Activated CD8-positive, alpha-beta memory T cell treated with anti-CD3 and anti-CD28 coated beads for 1 hour (primary cell): ENCODE measurements at places on chromosomes 2 and 18.

DNA sequence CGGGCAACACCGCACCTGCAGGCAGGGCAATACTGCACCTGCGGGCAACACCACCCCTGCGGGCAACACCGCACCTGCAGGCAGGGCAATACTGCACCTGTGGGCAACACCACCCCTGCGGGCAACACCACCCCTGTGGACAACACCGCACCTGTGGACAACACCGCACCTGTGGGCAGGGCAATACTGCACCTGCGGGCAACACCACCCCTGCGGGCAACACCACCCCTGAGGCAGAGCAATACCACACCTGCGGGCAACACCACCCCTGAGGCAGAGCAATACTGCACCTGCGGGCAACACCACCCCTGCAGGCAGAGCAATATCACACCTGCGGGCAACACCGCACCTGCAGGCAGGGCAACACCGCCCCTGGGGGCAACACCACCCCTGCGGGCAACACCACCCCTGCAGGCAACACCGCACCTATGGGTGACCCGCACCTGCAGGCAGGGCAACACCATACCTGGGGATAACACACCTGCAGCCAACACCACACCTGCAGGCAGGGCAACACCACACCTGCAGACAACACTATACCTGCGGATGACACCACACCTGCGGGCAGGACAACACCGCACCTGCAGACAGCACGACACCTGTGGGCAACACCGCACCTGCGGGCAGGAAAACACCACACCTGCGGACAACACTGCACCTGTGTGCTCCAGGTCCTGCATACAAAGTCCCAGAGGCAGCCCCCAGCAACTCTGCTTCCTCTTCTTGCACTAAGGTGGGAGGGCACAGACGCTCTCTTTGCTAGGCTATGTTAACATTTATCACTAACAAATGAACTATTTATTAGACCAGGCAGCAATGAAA, 57.7 kb downstream of the EIPR1 start:
- no peak for DNase-seq

- no peak for DNase-seq
Observed at GRCh38 chr2:63051042-63051794, 588 bp downstream of the OTX1 start.

GRCh38 chr2:226790011-226790410, 9.6 kb downstream of the IRS1 start:
- DNase-seq, result no peak

GRCh38 chr2:190628591-190629319, 20.1 kb upstream of the NAB1 start:
- DNase-seq, result no peak

- DNase-seq, result no peak
Observed at GRCh38 chr2:12493031-12493513, 223.7 kb upstream of the TRIB2 start.

GRCh38 chr2:7053650-7054265, 136.5 kb downstream of the RNF144A start:
- DNase-seq, result no peak

- no peak for DNase-seq
Observed at GRCh38 chr18:58114766-58115165, 70.7 kb downstream of the NEDD4L start.

GRCh38 chr2:63052411-63053080, 1.9 kb downstream of the OTX1 start:
- DNase-seq, result no peak

GRCh38 chr2:33526921-33527320, 50.5 kb downstream of the RASGRP3 start:
- DNase-seq, result no peak

DNA sequence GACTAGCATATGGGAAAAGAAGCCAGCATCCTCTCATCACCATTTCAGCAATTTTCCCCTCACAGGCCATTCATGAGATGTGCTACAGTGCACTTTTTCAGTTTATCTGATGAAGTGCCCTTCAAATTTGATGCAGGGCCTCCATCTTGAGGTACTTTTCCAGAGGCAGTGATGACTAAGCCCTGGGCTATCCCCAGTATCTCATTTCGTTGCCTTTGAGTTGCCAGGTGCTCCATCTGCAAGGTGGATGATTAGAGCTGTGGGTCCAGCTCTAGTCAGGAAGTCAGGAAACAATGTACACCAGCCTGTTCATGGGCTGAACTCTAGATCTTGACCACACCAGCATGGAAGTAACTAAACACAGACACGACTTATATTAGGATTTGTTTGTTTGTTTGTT, 425.2 kb downstream of the METTL4 start:
- no peak for DNase-seq

- DNase-seq, result no peak
Observed at GRCh38 chr18:54269893-54270844, 852 bp downstream of the POLI start.

DNA sequence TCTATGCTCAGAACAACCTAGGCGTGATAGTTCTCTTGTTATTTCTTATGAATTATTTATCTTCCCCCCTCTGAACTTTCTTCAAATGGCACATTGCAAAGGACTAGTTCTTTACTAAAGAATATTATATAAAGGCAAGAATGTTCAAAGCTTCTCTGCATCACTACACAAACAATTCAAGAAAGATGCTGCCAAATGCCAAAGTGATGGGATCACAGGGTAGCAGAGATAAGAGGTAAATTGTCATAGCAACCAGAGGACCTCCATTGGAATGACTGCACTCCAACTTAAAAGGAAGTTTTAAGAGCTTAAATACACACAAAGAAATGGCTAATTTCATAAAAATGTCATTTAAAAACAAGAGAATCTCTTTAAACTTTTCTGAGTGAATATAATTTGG, 72.8 kb downstream of the AQP4 start:
- no peak for DNase-seq

DNA sequence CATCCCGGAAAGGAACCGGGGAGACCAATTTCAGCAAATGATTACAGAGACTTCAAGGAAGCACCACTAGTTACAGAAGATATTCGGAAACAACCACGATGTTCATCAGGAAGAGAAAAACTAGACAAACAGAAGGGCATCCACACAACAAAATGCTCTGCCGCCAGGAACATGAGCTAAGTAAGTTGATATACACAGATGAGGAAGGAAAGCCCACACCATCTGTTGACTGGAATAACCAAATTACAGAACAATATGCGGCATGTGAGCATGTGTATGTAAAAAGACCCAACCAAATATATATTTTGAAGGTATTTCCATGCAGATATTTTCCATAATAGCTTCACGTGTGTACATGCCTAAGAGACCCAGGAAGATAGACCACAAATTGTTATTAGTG, 47.0 kb downstream of the ACKR3 start:
- no peak for DNase-seq

DNA sequence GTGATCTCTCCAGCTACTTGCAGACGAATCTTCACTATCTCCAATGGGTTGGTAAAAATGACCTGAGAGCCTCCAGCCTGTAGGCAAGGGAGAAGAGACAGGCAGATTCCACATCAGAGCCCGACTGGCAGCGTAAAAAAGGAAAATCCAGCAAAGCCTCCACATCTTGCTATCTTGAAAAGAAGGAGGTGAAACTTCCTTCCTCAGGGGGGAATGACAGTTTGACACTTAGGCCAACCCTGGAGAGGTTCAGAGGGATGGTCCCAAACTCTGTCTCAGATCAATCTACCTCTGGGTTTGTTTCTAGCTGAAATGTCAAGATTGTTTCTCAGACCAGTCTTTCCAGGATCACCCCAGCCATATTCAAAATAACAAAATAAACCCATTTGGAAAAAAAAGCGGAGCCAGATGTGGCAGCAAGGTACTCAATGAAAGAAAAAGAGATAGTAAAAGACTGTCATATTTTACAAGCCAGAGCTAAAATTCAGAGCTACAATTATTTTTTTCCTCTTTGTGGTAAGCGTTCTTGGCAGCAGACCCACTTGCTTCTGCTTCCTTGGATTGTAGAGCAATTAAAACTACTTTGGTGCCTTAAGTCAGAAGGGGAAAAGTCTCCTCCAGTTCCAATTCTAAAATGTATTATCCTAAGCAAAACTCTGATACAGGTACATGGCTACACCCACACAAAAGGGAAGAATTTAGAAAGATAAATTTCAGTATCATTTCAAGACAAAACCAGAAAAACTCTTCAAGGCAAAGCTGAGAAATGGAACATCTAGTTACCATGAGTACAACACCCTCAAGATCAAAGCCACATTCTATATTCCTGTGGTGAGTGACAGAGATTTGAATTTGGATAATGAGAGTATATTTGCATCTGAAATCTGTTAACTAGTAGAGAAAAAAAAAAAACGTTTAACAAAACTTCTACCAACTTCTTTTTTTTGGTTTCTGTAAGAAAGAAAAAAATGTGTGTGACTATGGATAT, 100.1 kb downstream of the SLC25A12 start:
- DNase-seq, result no peak

DNA sequence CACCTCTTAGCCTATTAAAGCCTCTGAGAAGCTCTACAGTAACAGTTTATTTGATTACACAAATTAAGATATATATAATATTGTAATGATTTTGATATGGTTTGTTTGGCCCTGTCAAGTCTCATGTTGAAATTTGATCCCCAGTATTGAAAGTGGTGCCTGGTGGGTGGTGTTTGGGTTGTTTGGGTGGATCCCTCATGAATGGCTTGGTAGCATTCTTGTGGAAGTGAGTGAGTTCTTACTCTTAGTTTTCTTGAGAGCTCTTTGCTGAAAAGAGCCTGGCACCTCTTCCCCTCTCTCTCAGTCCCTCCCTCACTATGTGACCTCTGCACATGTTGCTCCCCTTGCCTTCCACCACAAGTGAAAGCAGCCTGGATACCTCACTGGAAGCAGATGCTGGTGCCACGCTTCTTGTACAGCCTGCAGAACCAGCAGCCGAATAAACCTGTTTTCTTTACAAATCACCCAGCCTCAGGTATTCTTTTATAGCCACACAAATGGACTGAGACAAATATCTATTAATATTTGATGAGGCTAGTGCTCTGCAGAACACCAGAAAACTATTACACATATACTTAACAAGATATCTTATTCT, 52.8 kb downstream of the SLC4A10 start:
- DNase-seq, result no peak

DNA sequence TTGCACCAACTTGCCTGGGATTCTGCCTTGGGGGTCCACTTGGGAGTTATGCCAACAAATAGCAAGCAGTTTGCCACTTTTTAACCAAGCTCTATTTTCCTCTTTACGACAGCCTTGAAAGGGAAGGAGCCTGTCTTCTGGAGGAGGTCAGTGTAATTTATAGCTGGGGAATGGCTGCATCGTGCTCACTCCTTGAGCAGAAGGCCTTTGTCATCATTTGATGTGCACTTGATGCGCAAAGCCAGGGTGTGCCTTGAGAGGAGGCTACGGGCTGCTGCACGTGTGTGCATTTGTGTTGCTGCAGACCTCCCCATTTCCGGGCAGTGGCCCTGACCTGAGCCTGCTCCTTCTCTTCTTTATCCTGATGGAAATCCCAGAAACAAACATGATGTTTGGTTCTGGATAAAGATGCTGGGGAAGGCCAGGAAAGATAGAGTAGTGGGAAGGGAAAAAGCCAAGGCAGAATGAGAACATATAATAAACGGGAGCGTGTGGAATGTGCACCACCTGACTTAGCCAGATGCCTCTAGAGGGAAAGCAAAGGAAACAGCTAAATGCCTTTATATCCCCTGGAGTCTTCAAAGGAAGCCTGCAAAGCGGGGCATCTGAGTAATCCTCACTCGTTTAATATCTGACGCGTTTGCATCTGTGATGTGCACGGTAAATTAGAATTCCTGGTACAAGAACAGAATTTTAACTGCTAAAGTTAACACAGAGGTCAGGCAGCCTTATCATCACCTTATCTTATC, 68.3 kb upstream of the ZNF521 start:
- no peak for DNase-seq

DNA sequence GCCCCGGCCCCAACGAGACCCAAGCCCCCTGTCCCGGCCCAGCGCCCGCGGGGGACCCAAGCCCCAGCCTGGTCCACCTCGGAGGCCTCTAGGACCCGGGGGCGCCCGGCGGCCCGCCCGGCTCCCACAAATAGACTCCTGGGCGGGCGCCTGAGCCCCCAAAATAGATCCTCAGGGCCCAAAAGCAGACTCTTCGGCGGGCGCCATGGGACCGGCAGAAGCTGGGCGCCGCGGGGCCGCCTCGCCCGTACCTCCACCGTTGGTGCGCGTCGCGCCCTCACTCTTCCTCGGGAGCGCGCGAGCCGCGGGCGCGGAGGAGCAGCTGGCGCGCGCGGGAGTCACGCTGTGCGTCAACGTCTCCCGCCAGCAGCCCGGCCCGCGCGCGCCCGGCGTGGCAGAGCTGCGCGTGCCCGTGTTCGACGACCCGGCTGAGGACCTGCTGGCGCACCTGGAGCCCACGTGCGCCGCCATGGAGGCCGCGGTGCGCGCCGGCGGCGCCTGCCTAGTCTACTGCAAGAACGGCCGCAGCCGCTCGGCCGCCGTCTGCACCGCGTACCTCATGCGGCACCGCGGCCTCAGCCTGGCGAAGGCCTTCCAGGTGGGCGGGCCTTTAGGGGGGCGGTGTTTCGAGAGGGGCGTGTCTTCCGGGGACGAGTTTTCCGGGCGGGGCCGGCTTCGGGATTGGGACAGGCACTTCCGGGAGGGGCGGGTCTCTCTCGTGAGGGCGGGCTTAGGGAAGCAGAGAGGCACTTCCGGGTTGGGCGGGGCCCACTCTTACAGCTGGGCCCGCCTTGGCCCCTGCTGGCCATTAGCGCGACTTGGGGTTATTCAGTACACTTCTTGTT, 545 bp downstream of the DUSP28 start:
- DNase-seq, result peak; percentile 100

DNA sequence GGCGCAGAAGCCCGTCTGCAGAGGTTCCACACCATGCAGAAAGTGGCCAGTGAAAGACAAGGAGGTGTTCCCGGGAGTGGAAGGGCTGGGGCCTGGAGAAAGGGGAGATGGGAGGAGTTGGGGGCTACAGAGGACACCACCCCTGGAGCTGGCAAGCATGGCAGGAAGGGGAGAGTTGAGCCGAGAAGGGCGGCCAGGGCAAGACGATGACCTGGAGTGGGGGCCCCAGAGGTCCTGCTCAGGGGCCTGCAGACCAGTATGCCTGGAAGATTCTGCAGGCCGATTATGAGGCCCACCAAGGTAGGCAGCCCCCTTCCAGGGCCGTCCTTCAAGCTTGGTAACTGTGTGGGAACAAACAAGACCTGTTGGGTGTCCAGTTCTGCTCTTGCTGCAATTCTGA, 33.1 kb downstream of the RBFA start:
- no peak for DNase-seq

DNA sequence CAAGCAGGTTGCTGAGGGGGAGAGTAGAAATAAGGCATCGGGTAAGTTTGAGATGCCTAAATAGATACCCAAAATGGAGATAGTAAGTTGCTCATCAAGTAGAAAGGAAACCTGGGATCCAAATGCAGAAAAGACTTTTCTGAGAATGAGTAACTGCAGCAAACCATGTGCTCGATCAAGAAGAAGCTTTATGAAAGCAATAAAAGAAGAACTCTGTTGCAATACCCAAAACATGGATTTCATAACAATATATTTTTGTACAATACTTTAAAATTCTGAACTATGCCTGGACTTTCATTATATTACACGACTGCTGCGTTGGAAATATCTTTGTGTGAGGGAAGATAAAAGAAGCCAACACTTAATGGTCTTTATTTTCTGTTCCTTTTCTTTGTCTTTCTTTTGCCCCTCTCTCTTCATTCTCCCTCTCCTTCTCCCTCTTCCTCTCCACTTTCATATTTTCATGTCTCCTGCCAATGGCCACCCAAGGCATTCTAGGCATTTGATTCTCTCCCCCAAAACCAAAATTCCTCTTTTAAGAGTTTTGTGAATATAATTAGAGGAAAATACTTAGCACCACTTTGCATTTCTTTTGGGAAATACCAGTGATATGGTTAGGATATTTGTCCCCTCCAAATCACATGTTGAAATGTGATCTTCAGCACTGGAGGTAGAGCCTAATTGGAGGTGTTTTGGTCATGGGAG, 257.6 kb downstream of the MREG start:
- DNase-seq, result no peak
